A549 treated with ZK216348 at 1 μM for 4 hours (cell line): ENCODE measurements at places on chromosomes 4 and X. TPM values are rescaled to one million over a fixed set of nuclear protein-coding genes. Genes with fewer than 3 reads are reported as not detected.

The NCAPG gene
- total RNA-seq = 19.4 to 31.0 TPM (median 27.6 TPM) in 5 replicates

The USP17L28 gene
- total RNA-seq = not detected in 5 replicates

The PDCL2 gene
- total RNA-seq = not detected in 5 replicates

The SLC9A7 gene
- total RNA-seq = 8.2 to 13.1 TPM (median 10.8 TPM) in 5 replicates

The GPR173 gene
- total RNA-seq = 0.02 TPM in 1 of 5 replicates, not detected in the others

The ZMAT1 gene
- 0.05 to 0.07 TPM (median 0.05 TPM) in 3 of 5 replicates, not detected in the others for total RNA-seq

The AFAP1 gene
- total RNA-seq = 16.9 to 26.5 TPM (median 23.9 TPM) in 5 replicates

The SULT1B1 gene
- total RNA-seq = 0.02 TPM in 1 of 5 replicates, not detected in the others

The AMOT gene
- 0.04 to 0.07 TPM in 2 of 5 replicates, not detected in the others for total RNA-seq

The ZNF157 gene
- total RNA-seq = 0.06 to 0.15 TPM (median 0.07 TPM) in 3 of 5 replicates, not detected in the others

The MTCP1 gene
- total RNA-seq = 11.2 to 25.1 TPM (median 20.2 TPM) in 5 replicates

The RXFP1 gene
- not detected in 5 replicates for total RNA-seq

The ERCC6L gene
- 10.2 to 15.5 TPM (median 12.1 TPM) in 5 replicates for total RNA-seq

The MSX1 gene
- 5.0 to 10.8 TPM (median 9.4 TPM) in 5 replicates for total RNA-seq

The HMGB3 gene
- total RNA-seq = 122 to 224 TPM (median 130 TPM) in 5 replicates

The PRRG3 gene
- not detected in 5 replicates for total RNA-seq

The HSFX4 gene
- total RNA-seq = not detected in 5 replicates

The HEPH gene
- total RNA-seq = 0.03 TPM in 1 of 5 replicates, not detected in the others

The SMR3A gene
- total RNA-seq = not detected in 5 replicates

The CT45A10 gene
- 0.33 TPM in 1 of 5 replicates, not detected in the others for total RNA-seq

The CLTRN gene
- total RNA-seq = 0.39 to 0.97 TPM (median 0.66 TPM) in 5 replicates

The TMSB15C gene
- total RNA-seq = 0.09 to 0.24 TPM (median 0.12 TPM) in 4 of 5 replicates, not detected in the other

The ETDB gene
- total RNA-seq = not detected in 5 replicates

The STPG2 gene
- not detected in 5 replicates for total RNA-seq

The DKK2 gene
- not detected in 5 replicates for total RNA-seq

The TRPC5OS gene
- total RNA-seq = not detected in 5 replicates

The S100P gene
- 34.1 to 83.8 TPM (median 64.8 TPM) in 5 replicates for total RNA-seq
